ENCODE measurements at places on chromosomes 1 and 21.

GRCh38 chr1:216499581-216500272, 76.5 kb upstream of the USH2A start:
- DNase-seq, result no peak

- DNase-seq, result no peak
Measured at GRCh38 chr1:234721476-234722269, 111.7 kb upstream of the IRF2BP2 start.

GRCh38 chr1:28579401-28579800, 12.7 kb upstream of the RAB42 start:
- DNase-seq, result no peak

- no peak for DNase-seq
Measured at GRCh38 chr1:10679496-10680220, 116.8 kb downstream of the CASZ1 start.

Measured in activated gamma-delta T cell treated with anti-CD3 and anti-CD28 coated beads, Interleukin-2, amount 50 U/mL, for 16 hours (primary cell).